Lung (tissue), 17 donors: ENCODE measurements at places on chromosomes 13 and 19. TPM values are rescaled to one million over a fixed set of nuclear protein-coding genes. Genes with fewer than 3 reads are reported as not detected.

- H3K4me1 ChIP-seq, result no peaks in the 10 kb centered on the region
- no peak for DNase-seq
- H3K4me3 ChIP-seq, result no peak overlapping the region
- no peak overlapping the region for H3K27ac ChIP-seq
- H3K36me3 ChIP-seq, result peaks cover 16% of the 10 kb centered on the region
- no peaks in the 10 kb centered on the region for H3K27me3 ChIP-seq
These were observed 3.3 kb upstream of the LRG1 start for GRCh38 chr19:4542896-4543841.

GRCh38 chr13:79314652-79315051 lies 91.4 kb downstream of the RBM26 start:
- no peak overlapping the region for H3K27ac ChIP-seq
- H3K4me1 ChIP-seq, result peaks cover 13% of the 10 kb centered on the region
- no peak for DNase-seq
- H3K4me3 ChIP-seq, result no peak overlapping the region

GRCh38 chr13:94435604-94436226 lies 43.8 kb downstream of the DCT start:
- no peak overlapping the region for H3K4me3 ChIP-seq
- no peaks in the 10 kb centered on the region for H3K4me1 ChIP-seq
- H3K36me3 ChIP-seq, result no peaks in the 10 kb centered on the region
- no peak overlapping the region for H3K27ac ChIP-seq

DNA sequence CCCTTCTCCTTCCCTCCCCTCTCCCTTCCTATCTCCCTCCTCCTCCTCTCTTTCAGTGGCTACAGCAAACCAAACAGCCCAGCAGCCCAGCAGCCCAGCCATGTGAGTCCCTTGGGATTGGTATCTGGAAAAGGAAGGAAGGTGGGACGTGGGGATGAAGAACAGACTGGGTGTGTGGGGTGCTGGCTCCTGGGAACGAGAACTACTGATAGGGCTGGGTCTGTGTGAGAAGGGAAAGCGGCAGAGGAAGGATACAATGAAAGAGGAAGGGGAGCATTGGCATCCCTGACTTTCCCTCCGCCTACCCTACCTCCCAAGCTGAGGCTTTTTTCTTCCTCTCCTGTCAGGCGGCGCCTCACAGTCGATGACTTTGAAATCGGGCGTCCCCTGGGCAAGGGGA lies 863 bp downstream of the AURKC start:
- no peaks in the 10 kb centered on the region for H3K36me3 ChIP-seq
- no peaks in the 10 kb centered on the region for H3K27me3 ChIP-seq
- DNase-seq, result no peak
- H3K4me1 ChIP-seq, result no peaks in the 10 kb centered on the region
- H3K4me3 ChIP-seq, result no peak overlapping the region
- no peak overlapping the region for H3K27ac ChIP-seq

GRCh38 chr13:20573186-20573585 lies 6.2 kb downstream of the IFT88 start:
- H3K36me3 ChIP-seq, result peaks cover 6% of the 10 kb centered on the region
- H3K27me3 ChIP-seq, result no peaks in the 10 kb centered on the region
- no peaks in the 10 kb centered on the region for H3K4me1 ChIP-seq

HIPK4 gene
- total RNA-seq, result 0.43 TPM

ZNF497 gene
- 3.8 TPM for total RNA-seq

IGFL1 gene
- total RNA-seq, result not detected

MEDAG gene
- 0.97 TPM for total RNA-seq
